RPMI8226 (cell line): ENCODE measurements at places on chromosomes 2 and 18.

- no peak for DNase-seq
Measured at GRCh38 chr2:194705398-194705797, 951.6 kb upstream of the SLC39A10 start.

GRCh38 chr2:211981451-211981850 lies 557.2 kb downstream of the ERBB4 start:
- DNase-seq, result no peak

DNA sequence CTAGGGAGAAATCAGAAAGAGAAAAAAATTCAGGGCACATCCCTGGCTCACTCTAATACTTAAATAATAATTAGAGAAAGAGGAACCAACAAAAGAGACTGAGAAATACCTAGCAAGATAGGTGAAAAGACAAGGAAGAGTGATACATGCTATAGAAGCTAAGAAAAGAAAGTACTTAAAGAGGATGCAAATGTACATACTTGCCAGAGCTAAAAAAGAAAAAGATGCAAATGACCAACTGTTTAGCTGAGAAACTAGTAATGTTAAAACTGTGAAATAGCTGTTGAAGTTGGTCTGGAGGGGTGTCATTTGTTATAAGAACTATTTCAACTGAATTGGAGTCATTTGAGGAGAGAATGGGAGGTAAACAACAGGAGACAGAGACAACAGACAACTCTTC lies 412.2 kb downstream of the SPAG16 start:
- no peak for DNase-seq

GRCh38 chr2:177246000-177246399 lies 18.5 kb downstream of the NFE2L2 start:
- no peak for DNase-seq

- no peak for DNase-seq
Measured at GRCh38 chr2:232235716-232236115, 142.8 kb upstream of the ALPP start.

GRCh38 chr2:16275131-16275530 lies 334.8 kb downstream of the MYCN start:
- no peak for DNase-seq

DNA sequence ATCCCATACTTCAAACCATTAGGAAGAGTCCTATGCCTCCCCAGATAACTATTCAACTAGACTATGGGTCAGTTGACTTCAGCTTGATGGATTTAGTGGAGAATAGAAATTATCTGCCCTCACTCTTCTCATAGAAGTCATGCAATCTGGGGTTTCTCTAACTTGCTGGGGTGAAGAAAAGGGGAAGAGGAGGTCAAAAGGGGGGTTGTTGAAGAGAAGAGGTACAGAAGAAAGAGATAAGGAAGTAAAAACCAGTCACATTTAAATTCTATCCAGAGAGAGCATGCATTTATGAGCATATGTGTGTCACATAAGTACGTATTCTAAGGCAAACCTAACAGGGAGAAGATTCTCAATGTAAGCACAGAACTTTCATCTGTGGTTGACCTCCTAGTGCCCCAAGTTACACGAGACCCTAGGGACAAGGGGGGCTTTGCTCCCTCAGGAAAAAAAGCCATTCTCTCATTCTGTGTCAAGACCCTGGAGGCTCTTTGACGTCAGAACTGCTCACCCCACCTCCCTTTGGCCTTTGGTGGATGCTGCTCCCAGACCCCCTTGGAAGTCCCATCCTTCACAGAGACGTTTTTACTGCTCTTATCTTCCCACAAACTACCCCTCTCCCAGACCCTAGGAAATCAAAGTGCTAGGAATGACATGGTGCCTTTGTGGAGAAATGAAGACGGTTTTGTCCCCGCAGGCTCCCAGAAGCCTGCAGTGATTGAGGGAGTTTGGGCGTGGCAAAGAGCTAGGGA lies 236.8 kb upstream of the TNP1 start:
- DNase-seq, result no peak

GRCh38 chr18:76827205-76828200 lies 5.1 kb downstream of the ZNF236 start:
- DNase-seq, result peak; percentile 36

- DNase-seq, result no peak
Measured at GRCh38 chr18:48705531-48705930, 166.7 kb downstream of the CTIF start.

DNA sequence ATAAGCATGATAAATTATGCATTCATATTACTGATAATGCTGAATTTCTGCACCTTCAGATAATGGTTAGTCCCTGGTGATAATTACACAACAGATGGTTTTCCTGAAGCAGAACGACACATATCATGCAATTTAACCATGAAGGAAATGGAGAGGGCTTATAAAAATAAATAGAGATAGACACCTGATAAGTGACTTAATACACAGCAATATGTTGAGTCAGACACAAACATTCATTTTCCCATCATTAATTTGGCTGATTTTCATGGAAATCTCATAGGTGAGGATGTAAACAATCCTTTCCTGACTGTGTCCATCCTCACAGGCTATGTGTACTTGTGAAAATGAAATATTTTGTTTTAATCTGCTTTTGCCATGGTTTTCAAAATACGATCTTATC lies 36.9 kb upstream of the DSEL start:
- DNase-seq, result no peak
